ENCODE measurements at places on chromosomes 5 and 9.

GRCh38 chr9:94581728-94582127 lies 11.9 kb downstream of the FBP2 start:
- DNase-seq, result no peak

- DNase-seq, result no peak
Measured at GRCh38 chr9:125785248-125785751, 38.1 kb downstream of the PBX3 start.

GRCh38 chr5:142597546-142598337 lies 88.1 kb downstream of the FGF1 start:
- peak; percentile 75 for DNase-seq

- no peak for DNase-seq
Measured at GRCh38 chr5:34609951-34610441, 46.1 kb upstream of the RAI14 start.

GRCh38 chr9:97562542-97562941 lies 61.1 kb downstream of the TMOD1 start:
- DNase-seq, result no peak

- no peak for DNase-seq
Measured at GRCh38 chr5:2903451-2904395, 152.2 kb upstream of the IRX2 start.

DNA sequence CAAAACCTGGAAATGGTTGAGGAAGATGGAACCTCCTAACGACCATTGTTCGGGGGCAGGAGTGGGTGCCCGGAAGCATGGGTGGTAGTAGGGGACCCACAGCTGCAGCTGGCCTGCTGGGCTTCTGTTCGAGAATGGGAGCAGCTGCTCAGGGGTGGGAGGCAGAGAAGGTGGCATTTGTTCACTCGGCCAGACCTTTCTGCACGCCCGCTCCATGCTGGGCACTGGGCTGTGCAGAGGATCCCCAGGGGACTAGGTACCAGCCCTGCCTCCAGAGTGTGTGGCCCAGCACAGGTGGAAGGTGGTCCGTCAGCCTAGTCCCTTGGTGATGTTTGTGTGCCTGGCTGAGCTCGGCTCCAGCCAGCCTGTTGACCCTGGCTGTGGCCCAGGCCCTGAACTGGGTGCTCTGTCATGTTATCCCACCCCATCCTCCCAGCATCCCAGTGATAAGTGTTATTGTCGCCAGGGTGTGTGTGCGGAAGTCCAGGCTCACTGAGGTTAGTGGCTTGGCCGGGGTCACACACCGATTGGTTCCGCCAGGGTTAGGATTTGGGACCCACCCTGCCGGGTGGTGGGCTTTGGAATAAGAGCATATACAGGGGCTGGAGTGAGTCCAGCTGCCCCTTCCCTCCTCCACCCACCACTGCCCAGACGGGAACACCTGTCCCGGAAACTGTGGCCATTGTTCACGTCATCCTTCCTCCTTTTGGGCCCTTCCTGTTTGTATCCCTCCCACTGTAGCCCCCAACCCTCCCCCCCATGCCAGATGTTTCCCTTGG lies 4.8 kb downstream of the N4BP3 start:
- no peak for DNase-seq

GRCh38 chr5:5291357-5291756 lies 131.1 kb upstream of the ICE1 start:
- peak; percentile 12 for DNase-seq

GRCh38 chr5:87361031-87361445 lies 51.7 kb downstream of the CCNH start:
- DNase-seq, result peak; percentile 87

GRCh38 chr5:10538789-10539686 lies 24.8 kb upstream of the ANKRD33B start:
- DNase-seq, result peak; percentile 67

DNA sequence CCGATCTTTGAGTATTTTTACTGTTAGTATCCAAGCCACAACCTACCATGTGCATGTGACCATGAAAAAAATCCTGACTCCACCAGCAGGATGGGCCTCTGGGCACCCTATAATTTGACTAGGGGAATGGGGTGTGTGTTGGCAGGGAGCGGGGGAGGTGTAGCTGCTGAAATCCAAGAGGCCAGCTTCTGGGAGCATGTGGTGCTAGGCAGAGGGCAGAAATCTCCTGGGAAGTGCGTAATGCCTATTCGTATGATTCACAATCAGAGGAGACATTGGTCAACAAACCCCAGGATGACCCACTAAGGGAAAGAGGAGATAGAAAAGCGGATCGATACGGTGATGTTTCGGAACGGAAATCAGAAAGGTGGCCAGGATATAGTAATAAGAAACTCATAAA lies 149.9 kb downstream of the ARSB start:
- no peak for DNase-seq

GRCh38 chr9:127255692-127256091 lies 8.9 kb upstream of the GARNL3 start:
- no peak for DNase-seq

DNA sequence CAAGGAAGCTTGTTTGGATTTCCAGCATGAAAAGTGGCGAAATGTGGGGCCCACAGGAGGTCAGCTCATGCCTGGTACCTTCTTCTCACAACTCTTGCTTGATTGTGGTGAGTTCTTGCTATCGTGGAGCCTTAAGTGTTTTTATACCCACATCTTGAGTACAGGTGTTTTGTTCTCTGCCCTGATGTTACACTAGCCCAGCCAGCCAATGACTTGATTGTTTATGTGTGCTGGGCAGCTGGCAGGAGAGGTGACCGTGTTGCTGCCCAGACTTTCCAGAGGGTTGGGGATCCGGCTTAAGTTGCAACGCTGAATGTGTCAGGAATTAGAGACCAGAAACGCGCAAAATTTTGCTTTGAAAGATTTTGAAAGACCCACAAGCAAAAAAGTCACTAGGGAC lies 24.0 kb upstream of the TPPP start:
- DNase-seq, result peak; percentile 9

GRCh38 chr5:43357067-43357466 lies 43.9 kb upstream of the HMGCS1 start:
- DNase-seq, result no peak

DNA sequence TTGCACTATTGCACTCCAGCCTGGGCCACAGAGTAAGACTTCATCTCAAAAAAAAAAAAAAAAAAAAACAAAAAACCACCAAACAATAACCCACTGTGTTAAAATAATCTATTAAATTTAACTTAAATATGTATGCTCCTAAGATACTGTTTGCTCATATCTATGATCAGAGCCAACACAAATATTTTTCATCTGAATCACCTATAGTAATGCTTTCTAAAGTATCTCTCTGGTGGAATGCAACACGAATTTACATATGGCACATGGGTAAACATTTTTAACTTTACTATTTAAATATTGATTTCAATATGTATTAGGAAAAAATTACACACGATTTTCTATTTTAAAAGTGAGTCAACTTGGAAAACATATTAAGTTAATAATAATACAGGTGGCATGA lies 196.4 kb downstream of the RFX3 start:
- no peak for DNase-seq

- no peak for DNase-seq
Measured at GRCh38 chr5:75023368-75024159, 28.8 kb downstream of the GCNT4 start.

GRCh38 chr9:131012396-131012917 lies 3.5 kb downstream of the LAMC3 start:
- peak; percentile 82 for DNase-seq

DNA sequence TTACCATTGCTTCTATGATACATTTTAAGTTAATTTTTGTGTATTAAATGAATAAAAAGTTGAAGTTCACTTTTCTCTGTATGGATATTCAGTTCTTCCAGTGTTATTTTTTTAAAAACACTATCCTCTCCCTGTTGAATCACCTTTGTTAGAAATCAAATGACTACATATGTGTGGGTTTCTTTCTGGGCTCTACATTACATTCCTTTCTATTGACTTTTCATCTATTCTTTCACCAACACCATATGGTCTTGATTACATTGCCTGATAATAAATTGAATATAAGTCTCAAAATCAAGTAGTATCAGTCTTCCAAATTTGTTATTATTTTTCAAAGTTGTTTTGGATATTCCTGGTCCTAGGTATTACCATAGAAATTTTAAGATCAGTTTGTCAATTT lies 7.3 kb upstream of the RASEF start:
- no peak for DNase-seq

- DNase-seq, result peak; percentile 74
Measured at GRCh38 chr5:43034591-43034968, 5.5 kb downstream of the ANXA2R start.

DNA sequence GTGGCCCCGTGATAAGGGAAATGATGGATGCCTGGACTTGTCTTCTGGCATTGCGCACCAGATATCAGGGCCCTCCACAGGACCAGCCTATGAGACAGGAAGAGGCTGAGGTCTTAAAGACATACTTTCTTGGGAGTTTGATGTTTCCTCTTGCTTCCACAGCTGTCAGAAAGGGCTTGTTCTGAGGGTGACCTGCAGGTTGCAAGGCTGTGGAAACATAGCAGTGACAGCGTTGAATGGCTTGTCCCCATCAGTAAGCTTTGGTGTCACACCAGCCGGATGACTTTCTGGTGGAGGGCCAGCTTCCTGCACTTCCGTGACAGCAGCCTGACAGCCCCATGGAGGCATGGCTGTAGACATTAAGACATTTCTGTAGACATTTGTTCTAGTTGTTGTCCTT lies 143.2 kb downstream of the C9orf152 start:
- DNase-seq, result no peak

DNA sequence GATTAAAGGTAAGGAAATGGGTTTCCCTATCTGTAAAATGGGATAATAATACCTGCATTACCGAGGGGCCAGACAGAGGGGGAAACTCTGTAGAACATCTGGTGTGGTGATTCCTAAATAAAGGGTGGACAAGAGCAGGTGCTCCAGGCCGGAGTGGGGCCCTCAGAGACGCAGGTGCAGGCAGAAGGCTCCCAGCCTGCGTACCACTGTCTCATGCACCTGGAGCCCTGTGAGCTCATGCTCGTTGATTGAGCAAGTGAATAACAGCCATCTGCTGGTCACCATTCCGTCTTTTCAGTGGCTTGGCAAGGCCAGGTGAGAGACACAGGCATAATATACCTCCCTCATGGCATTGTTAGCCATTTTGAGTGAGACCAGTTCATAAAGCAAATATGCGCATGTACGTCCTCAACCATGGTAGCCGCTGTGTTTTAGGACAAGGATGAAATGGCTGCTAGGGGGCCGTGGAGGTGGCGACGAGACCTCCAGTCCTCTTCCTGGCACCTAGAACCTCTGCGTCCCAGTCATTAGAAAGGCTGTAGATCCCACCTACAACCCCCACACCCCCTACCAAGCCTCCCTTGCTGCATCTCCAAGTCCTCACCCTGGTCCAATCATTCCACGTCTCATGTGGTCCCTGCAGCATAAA lies 198.0 kb upstream of the MVB12B start:
- no peak for DNase-seq

DNA sequence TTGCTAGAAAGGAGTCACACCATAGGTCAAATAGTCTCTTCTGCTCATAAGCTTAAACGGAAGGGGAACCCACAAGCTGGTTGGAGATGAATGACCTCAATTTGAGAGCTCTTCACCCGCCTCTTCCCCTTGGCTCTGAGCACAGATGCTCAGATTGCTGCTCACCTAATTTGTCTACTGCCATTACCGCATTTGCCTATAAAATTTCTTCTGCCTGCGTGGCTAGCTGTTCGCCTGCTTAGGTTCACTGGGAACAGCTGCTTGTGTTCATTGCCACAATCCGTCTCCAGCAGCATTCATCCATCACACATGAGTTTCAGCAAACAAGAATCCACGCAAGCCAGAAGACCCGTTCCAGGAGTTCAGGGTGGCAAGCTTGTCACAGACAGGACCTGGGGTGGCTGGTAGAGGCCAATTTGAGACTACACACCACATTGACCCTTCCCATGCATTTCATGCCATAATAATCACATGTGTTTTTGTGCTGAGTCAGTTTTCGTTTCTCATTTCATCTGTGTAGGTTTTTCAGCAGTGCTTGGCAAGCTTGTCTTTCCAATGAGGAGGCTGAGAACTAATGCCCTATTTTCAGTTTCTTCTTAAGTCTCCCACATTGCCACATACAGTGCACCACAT lies 50.2 kb upstream of the DNAH5 start:
- no peak for DNase-seq

All from fibroblast of villous mesenchyme (primary cell).